ENCODE measurements at places on chromosomes 6 and 20. TPM values are rescaled to one million over a fixed set of nuclear protein-coding genes. Genes with fewer than 3 reads are reported as not detected.

KATNA1 gene
- total RNA-seq: 11.4 TPM

SLC22A2 gene
- total RNA-seq: not detected

DNAH8 gene
- total RNA-seq: not detected

ANGPT4 gene
- 0.05 TPM for total RNA-seq

BMP5 gene
- total RNA-seq: 2.3 TPM
